ENCODE measurements at places on chromosomes 5 and 9. TPM values are rescaled to one million over a fixed set of nuclear protein-coding genes. Genes with fewer than 3 reads are reported as not detected.

GRCh38 chr9:4741365-4742089, 525 bp upstream of the AK3 start:
- no peak for DNase-seq
- H3K4me3 ChIP-seq, result peak overlapping the region; percentile 88
- H3K4me1 ChIP-seq, result peaks cover 25% of the 10 kb centered on the region

GRCh38 chr9:9771314-9771713, 841.5 kb downstream of the PTPRD start:
- no peaks in the 10 kb centered on the region for H3K36me3 ChIP-seq
- H3K4me3 ChIP-seq, result no peak overlapping the region
- H3K4me1 ChIP-seq, result no peaks in the 10 kb centered on the region
- no peak overlapping the region for H3K27ac ChIP-seq
- no peaks in the 10 kb centered on the region for H3K27me3 ChIP-seq

The TOR4A gene
- total RNA-seq, result 39.6 TPM

DNA sequence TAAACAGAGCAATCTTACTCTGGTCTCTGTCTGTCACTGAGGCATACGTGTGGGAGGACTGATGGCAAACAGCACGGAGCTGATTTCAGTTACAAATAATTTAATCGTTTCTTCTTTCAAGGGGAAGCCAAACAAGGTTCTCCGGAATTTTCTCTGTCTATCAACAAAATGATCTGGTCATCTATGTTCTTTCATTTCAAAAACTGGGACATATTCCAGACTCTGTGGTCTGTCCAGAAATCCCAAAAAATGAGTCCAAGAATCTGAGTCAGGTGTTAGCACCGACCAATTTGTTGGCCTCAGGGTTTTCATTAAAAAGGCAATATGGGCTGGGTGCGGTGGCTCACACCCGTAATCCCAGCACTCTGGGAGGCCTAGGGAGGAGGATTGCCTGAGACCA, 69.9 kb upstream of the ZNF608 start:
- H3K4me1 ChIP-seq, result no peaks in the 10 kb centered on the region
- H3K27ac ChIP-seq, result no peak overlapping the region
- no peak overlapping the region for H3K4me3 ChIP-seq

The ZNF300 gene
- 1.2 TPM for total RNA-seq
